ENCODE measurements at places on chromosomes 4 and X. TPM values are rescaled to one million over a fixed set of nuclear protein-coding genes. Genes with fewer than 3 reads are reported as not detected.

GRCh38 chrX:65644621-65645289 lies 22.7 kb upstream of the MSN start:
- no peak overlapping the region for H3K4me3 ChIP-seq
- H3K27ac ChIP-seq: peak overlapping the region; percentile 67
- H3K36me3 ChIP-seq: no peaks in the 10 kb centered on the region

GRCh38 chrX:120301960-120302359 lies 9.3 kb downstream of the TMEM255A start:
- H3K27me3 ChIP-seq: no peaks in the 10 kb centered on the region
- no peaks in the 10 kb centered on the region for H3K4me1 ChIP-seq
- H3K4me3 ChIP-seq: no peak overlapping the region
- H3K36me3 ChIP-seq: no peaks in the 10 kb centered on the region

ERCC6L gene
- 0.13 TPM for total RNA-seq

MAGEA9B gene
- not detected for total RNA-seq

GRCh38 chr4:87950493-87950892 lies 25.0 kb upstream of the SPP1 start:
- no peaks in the 10 kb centered on the region for H3K27me3 ChIP-seq
- no peaks in the 10 kb centered on the region for H3K36me3 ChIP-seq
- H3K27ac ChIP-seq: no peak overlapping the region

DNA sequence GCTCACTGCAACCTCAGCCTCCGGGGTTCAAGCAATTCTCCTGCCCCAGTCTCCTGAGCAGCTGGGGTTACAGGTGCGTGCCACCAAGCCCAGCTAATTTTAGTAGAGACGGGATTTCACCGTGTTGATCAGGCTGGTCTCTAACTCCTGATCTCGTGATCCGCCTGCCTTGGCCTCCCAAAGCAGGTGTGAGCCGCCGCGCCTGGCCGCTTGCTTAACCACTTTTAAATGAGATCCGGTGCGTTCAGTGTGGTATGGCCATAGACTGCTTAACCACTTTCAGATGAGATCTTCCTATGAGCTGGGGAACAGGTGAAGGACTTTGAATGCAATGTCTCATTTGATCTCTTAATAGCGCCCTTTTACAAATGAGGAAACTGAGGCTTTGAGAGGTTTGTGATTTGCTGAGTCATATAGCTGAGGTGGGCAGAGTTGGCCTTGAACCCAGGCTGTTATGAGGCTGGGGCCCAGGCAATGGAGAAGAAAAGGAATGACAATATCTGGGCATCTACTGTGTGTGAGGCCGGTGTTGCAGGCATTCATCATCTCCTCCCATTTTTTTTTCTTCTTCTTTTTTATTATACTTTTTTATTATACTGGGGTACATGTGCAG lies 41.9 kb upstream of the NSG1 start:
- H3K27ac ChIP-seq: no peak overlapping the region
- H3K27me3 ChIP-seq: peaks cover 15% of the 10 kb centered on the region
- no peak overlapping the region for H3K4me3 ChIP-seq
- H3K36me3 ChIP-seq: no peaks in the 10 kb centered on the region

DNA sequence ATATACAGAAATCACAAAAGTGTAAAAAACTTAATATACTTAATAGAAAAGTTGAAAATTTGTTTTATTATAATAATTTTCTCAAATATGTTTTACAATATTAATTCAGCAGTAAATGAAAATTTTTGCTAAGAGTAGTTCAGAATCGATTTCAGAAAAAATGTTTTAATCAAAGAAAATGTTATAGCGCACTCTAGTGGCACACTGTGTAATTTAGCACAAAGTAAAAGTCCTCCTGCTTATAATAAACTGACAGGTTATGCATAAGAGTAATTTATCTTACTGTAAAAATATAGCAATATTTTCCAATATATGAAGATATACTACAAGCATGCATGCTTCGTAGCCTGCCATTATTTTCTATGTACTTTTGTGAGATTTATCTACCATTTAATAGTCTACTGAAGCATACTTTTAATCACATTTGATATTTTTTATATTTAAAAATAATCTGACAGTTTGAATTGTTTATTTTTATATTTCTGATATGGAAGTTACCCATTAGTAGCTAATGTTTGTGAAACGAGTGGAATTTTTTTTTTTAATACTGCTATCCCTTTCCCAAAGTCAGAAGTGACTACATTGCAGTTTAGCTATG lies 217.9 kb upstream of the KLHL4 start:
- no peak overlapping the region for H3K4me3 ChIP-seq
- H3K27me3 ChIP-seq: no peaks in the 10 kb centered on the region
- H3K4me1 ChIP-seq: no peaks in the 10 kb centered on the region
- DNase-seq: no peak
- no peak overlapping the region for H3K27ac ChIP-seq
- H3K36me3 ChIP-seq: no peaks in the 10 kb centered on the region

CLGN gene
- total RNA-seq: 2.3 TPM

DNA sequence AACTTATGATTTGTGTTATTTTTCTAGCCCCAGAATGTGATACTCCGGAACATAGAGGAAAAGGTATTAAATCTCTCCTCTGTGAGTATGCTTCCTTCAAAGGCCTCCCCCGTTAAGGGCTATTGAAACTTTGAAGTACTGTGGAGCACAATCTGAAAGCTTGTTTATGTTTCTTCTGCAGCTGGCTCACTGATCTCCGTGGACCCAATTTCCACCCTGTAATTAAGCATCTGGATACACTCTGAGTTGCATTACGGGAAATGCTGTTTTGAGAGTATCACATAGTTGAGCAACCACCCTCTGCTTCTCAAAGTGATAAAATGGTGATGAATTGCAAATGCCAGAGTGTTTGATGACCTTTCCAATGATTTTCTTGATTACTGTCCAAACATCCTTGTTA lies 296.8 kb upstream of the PABPC5 start:
- no peak overlapping the region for H3K4me3 ChIP-seq
- no peak overlapping the region for H3K27ac ChIP-seq
- H3K27me3 ChIP-seq: no peaks in the 10 kb centered on the region
- DNase-seq: no peak
- H3K36me3 ChIP-seq: no peaks in the 10 kb centered on the region
- H3K4me1 ChIP-seq: no peaks in the 10 kb centered on the region

GRCh38 chr4:1465173-1466033 lies 59.2 kb upstream of the NKX1-1 start:
- H3K27ac ChIP-seq: no peak overlapping the region
- no peaks in the 10 kb centered on the region for H3K36me3 ChIP-seq
- no peak for DNase-seq

GRCh38 chr4:32745351-32745750 lies 2025.2 kb downstream of the PCDH7 start:
- H3K27me3 ChIP-seq: no peaks in the 10 kb centered on the region
- no peaks in the 10 kb centered on the region for H3K36me3 ChIP-seq
- no peaks in the 10 kb centered on the region for H3K4me1 ChIP-seq
- no peak overlapping the region for H3K27ac ChIP-seq
- no peak overlapping the region for H3K4me3 ChIP-seq

TRO gene
- 6.2 TPM for total RNA-seq

DNA sequence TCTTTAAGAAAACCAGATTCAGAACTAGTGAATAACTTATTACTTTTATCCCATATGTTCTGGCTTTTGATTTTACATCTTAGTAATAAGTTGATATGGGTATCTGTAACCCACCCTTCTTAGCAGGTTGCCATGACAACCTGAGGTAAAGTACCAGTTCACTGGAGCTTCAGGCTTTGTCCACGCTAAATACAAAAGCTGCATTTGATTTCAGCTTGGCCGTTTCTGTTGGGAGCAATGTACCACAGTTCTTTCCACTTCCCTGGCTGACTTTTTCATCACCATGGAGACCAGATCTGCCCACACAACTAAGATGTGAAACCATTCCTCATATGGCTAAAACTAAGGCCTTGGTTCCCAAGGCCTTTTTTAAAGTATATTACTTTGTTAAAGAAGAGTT lies 26.1 kb downstream of the KLHL34 start:
- no peak overlapping the region for H3K4me3 ChIP-seq
- no peak overlapping the region for H3K27ac ChIP-seq
- no peaks in the 10 kb centered on the region for H3K4me1 ChIP-seq
- H3K27me3 ChIP-seq: no peaks in the 10 kb centered on the region
- no peak for DNase-seq

DNA sequence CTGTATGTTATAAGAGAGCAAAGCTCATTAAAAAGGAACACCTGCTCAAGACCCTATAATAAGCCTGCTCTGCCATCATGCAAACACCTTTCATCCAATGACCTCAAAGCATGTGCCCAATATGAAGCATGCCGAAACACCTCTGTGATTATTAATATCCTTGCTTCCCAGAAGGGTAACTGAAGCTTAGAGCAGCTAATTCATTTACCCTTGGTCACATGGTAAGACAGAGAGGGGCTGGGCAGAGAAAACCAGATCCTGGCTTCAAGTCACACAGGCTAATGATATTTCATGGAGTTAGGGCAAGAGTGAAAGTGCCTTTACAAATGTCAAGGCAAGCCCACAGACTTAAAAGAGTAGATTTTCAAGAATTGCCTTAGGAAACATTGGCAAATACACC lies 5.6 kb downstream of the AMOT start:
- no peaks in the 10 kb centered on the region for H3K27me3 ChIP-seq
- H3K4me3 ChIP-seq: no peak overlapping the region
- no peaks in the 10 kb centered on the region for H3K36me3 ChIP-seq
- H3K27ac ChIP-seq: no peak overlapping the region

- no peaks in the 10 kb centered on the region for H3K36me3 ChIP-seq
- no peak for DNase-seq
- H3K27me3 ChIP-seq: no peaks in the 10 kb centered on the region
- H3K4me1 ChIP-seq: peaks cover 13% of the 10 kb centered on the region
- H3K4me3 ChIP-seq: no peak overlapping the region
- no peak overlapping the region for H3K27ac ChIP-seq
Observed at GRCh38 chr4:84215217-84215616, 283.9 kb downstream of the NKX6-1 start.

DDIT4L gene
- 0.83 TPM for total RNA-seq

AGA gene
- total RNA-seq: 10.9 TPM

DNA sequence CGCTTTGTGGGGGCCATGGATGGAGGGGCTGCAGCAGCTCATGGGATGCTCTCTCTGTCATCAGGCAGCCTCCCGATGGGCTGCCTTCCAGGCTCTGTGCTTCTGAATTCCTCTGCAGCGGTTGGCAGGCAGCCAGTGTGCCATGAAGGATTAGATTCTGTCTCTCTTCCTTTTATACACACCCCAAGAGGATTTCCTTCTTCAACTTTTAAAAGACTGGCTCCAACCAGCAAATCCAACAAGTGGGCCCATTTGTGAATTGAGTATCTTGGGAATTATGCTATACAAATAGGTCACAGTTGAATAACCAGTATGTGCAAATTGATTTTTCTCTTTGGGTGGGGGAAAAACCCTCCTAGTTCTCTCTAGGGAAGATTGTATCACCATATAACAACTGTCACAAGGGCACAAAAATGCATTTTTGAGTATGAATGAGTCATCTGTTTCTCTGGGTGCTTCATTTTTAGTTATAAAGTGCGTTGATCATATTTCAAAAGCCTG lies 96.8 kb upstream of the FAT1 start:
- no peaks in the 10 kb centered on the region for H3K36me3 ChIP-seq
- H3K27ac ChIP-seq: no peak overlapping the region
- no peak overlapping the region for H3K4me3 ChIP-seq

GRCh38 chr4:75325318-75325979 lies 188.8 kb downstream of the RCHY1 start:
- H3K27ac ChIP-seq: no peak overlapping the region
- H3K36me3 ChIP-seq: no peaks in the 10 kb centered on the region

GRCh38 chr4:124083711-124084110 lies 628.8 kb downstream of the ANKRD50 start:
- H3K27ac ChIP-seq: no peak overlapping the region
- no peaks in the 10 kb centered on the region for H3K36me3 ChIP-seq
- no peaks in the 10 kb centered on the region for H3K27me3 ChIP-seq

- no peaks in the 10 kb centered on the region for H3K27me3 ChIP-seq
- H3K36me3 ChIP-seq: no peaks in the 10 kb centered on the region
- H3K27ac ChIP-seq: no peak overlapping the region
- no peak for DNase-seq
Observed at GRCh38 chr4:169246957-169247396, 23.8 kb downstream of the SH3RF1 start.

DNA sequence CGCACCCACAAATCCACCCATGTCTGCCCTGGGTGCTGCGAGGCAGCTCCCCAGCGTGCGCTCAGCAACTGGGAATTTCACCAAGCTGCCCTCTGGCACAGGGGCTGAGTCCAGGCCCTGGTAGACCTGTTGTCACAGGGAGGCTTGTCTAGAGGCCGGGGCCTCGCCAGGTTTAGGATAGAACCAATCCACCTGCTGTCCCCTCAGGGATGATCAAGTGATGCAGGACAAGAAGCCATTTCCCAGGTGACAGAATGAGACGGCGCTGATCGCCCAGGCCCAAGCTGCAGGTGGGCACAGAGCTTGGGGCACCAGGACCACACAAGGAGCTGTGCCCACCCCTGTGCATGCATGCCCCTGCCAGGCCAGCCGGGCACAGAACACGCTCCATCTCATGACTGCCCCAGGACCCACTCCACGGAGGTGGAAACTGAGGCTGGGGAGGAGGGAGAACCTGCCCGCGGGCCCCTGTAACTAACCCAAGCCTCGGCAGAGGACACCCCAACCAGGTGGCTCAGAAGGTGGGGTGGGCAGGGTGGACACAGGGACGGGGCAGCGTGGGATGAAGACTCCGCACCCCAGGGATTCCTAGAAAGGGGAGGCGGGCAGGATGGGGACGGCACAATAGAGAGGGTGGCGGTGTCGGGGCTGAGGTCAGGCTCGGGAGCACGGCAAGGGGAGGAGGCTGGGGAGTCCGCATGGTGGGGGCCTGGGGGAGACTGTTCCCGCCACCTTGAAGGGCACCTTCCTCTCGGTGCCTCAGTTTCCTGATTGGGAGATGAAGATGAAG lies 78.0 kb downstream of the ZFYVE28 start:
- DNase-seq: no peak
- no peak overlapping the region for H3K27ac ChIP-seq
- no peak overlapping the region for H3K4me3 ChIP-seq
- H3K4me1 ChIP-seq: no peaks in the 10 kb centered on the region

BBS12 gene
- 5.7 TPM for total RNA-seq

GRCh38 chr4:147891476-147892115 lies 159.7 kb downstream of the ARHGAP10 start:
- H3K36me3 ChIP-seq: peaks cover 6% of the 10 kb centered on the region
- H3K4me3 ChIP-seq: no peak overlapping the region
- no peak overlapping the region for H3K27ac ChIP-seq
- DNase-seq: no peak

NRK gene
- 10.8 TPM for total RNA-seq

DNA sequence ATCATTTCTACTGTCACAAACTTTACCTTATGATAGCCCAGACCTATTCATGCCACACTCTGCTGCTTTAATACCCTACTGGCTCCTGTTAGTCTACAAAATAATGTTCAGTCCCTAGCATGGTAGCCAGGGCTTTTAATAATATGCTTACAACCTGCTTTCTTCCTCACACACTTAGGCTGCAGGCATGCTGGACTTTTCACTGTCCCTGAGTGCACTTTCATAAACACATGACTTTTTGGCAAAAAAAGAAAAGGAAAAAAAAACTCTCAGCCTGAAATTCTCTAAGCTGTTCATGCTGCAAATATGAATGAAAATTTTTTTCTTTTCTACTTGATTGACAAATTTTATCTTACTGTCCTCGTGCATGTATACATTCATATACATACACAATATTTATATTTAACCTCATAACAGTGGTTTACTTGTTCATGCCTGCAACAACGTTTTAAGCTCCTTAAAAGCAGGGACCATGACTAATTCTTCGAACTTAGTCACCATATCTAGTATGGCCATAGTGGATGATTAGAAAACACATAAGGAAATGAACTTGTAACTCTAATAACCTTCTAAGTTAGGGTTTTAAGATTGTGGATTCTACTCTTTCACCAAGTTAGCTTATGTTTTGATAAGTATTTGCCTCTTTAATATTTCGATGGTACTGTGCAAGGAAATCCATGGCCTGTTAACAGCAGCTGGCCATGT lies 229.5 kb downstream of the SPCS3 start:
- no peak for DNase-seq
- H3K27me3 ChIP-seq: no peaks in the 10 kb centered on the region
- no peak overlapping the region for H3K27ac ChIP-seq
- H3K4me1 ChIP-seq: no peaks in the 10 kb centered on the region
- H3K4me3 ChIP-seq: no peak overlapping the region
